ENCODE measurements at places on chromosomes 1 and 21.

DNA sequence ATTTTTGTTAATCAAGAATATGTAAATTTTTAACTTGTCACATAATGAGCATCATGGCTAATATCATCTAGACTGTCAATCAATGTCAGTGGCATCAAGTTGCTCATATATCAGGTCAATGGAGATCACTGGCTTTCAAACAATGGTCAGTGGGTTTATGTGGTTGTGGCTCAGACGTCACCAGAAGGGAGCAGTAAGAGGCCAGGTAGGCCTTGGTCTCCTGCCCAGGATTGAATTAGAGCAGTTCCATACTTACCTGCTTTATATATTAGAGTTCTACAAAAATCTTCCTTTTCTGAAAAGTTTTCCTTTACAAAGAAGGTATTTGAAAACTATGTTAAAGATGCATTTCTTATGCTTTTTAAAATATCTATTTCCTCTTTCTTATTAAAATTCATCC, 206.3 kb upstream of the B3GALT2 start:
- no peak for DNase-seq

DNA sequence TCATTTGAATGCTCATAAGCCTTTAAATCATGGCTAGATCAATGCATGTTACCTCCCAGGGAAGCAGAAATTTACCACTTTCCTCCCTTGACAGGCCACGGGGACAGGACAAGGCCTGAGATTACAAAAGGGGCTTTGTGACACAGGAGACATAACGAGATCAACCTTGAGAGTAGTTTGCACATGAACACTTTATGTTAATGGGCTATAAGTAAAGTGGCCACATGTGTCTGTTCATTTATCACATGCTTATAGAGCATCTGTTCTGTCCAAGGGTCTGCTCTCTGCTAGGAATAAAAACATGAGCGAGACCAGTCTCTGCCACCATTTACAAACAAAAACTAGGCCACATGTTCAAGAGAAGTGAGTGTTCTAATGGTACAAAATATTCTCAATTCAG, 144.1 kb upstream of the C8B start:
- no peak for DNase-seq

DNA sequence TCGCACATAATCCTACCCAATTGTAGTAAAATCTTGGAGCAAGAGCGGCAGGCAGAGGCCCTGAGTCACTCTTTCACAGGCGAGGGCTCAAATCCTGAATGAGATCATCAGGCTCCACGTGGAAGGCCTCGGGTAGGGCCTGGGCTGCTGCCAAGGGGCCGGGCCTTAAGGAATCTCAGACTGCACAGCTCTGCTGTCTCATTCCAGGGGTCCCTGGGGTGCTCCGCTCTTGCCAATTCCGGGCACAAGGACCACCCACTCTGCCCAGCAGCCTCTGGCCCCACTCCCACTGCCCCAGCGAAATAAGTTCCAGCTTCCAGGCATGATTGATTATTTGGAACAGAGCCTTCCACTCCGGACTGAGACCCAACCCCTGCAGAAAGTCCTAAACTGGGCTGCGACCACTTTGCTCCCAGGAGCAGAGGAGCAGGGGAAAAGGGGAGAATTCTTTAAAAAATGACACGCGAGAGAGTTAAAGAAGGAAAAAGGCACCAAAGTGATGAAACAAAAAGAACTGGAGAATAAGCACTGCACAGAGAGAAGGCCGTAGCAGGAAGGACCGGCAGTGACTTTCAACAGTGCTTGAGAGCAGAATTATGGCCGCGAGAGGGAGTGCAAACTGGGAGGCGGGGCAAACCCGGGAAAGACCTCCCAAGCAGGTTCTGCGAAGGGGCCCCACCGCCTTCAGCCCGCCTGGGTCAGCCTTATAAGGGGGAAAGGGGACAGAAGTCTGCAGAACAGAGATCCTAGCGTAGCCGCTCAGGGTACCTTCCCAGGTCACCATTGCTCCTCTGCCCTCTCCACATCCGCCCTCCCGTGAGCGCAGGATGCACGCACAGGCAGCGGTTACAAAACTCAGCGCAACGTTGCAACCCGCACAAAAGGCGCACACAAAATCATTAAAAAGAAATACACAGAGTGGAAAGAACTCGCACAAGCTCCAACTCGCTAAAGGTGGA, 2.0 kb downstream of the ADAMTS1 start:
- DNase-seq = peak; percentile 92

GRCh38 chr1:157429601-157430240, 122.6 kb downstream of the FCRL5 start:
- DNase-seq = peak; percentile 35

DNA sequence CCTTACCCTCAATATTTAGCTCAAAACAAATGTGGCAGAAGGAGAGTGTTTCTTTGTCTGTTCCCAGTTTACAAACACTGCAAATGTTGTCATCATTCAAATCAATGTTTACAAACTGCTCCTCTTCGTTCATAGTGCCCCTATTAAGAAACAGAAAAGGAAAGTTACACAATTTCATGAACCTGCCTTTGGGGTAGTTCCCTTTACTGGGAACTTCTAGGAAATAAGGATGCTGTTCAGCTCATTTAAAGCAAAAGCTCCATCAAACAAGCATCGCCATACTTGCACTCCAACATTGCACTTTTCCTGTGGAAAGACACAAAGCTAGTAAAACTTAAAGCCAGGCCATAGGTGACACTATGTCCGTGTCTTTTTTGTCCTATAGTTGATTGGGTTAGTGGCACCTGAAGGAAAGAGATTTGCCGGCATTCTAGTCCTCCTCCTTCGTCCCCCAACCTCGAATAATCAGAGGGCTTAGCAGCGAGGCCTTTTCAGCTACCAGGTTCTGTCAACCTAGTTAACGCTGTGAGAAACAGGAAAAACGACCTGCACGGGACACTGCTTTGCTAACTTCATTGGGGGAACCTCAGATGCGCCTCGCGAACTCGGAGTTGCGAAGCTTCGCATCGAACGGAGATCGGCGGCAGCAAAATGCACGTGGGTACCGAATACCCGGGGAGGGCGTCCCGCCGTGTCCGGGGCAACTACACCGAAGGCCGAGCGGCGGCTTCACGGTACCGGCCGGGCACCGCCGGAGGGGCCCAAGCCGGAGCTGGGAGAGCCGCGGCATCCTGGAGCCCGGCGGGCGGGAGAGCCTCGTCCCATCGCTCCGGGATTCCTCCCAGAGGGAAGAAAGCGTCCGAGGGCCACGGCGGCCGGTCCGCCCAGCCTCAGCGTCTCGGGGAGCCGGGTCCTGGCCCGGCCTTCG, 706 bp downstream of the C21orf91 start:
- DNase-seq = peak; percentile 29

DNA sequence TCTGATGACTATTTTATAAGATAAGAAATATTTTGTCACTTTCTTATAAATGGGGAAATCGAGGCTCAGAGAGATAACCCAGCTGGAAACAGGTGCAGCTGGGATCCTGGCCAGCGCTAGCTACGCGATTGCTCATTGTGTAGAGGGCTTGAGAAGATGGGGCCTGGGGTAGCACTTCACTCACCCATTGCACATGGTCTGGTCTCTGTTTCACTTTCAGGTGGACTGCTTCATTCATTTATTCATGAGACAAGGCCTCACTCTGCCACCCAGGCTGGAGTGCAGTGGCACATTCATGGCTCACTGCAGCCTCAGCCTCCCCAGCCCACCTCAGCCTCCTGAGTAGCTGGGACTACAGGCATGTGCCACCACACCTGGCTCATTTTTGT, 23.8 kb downstream of the UBE4B start:
- DNase-seq = no peak

DNA sequence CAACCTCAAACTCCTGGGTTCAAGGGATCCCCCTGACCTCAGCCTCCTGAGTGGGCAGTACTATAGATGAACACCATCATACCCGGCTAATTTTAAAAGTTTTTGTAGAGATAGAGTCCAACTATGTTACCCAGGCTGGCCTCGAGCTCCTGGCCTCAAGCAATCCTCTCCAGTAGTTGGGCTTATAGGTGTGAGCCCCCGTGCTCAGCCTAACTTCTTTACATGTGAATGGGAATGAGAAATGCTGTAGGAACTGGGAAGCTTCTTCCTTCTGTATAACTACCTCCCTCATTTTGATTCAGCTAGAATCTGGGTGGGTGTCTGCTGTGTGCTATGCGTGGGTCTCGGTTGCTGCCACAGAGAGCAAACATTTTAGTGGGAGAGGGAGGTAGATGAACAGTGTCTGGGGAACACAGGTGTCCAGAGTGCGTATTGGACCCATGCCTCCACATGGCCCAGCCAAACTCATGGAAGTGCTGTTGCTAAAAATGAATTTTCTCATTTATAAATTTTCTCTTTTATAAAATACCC, 150.6 kb downstream of the NOS1AP start:
- DNase-seq = no peak

GRCh38 chr1:16998589-16998988, 13.1 kb downstream of the ATP13A2 start:
- no peak for DNase-seq

GRCh38 chr1:53328541-53329499, 950 bp upstream of the LRP8 start:
- DNase-seq = no peak

DNA sequence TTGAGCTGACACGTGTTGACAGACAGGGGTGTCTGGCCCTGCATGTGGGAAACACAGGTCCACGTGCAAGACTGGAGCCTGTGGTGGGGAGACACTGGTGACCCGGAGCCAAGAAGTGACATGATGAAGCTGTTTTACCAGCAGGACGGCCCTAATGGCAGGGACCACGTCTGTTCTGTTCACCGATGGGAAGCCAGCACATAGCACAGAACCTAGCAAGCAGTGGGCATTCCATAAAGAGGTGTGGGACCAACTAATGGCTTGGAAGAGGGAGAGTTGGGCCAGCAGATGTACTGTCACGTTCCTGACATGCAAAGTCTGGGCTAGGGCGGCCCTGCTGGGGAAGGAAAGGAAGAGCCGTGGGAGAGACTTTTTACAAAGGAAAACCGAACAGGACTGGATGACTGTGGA, 15.3 kb downstream of the NAV1 start:
- no peak for DNase-seq

GRCh38 chr1:177858332-177858821, 111.5 kb downstream of the SEC16B start:
- no peak for DNase-seq

- no peak for DNase-seq
Measured at GRCh38 chr1:232566093-232566492, 63.8 kb downstream of the SIPA1L2 start.

DNA sequence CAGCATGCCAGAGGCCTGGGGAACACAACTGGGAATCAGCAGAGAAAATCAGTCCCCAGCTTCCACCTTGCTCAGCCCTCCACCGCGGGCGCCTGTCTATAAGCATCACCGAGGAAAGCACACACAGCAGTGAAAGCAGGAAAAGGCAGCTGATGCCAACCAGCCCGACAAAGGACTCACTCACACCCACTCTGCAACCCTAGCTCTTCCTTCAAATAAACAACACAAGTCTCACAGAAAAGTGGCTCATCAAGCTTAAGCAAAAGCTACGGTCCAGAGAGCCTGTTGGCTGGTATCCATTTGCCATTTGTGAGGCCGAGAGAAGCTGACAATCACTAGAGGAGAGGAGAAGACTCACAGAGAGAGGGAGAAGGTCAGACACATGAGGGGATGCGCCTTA, 27.1 kb downstream of the MRAP start:
- DNase-seq = no peak

DNA sequence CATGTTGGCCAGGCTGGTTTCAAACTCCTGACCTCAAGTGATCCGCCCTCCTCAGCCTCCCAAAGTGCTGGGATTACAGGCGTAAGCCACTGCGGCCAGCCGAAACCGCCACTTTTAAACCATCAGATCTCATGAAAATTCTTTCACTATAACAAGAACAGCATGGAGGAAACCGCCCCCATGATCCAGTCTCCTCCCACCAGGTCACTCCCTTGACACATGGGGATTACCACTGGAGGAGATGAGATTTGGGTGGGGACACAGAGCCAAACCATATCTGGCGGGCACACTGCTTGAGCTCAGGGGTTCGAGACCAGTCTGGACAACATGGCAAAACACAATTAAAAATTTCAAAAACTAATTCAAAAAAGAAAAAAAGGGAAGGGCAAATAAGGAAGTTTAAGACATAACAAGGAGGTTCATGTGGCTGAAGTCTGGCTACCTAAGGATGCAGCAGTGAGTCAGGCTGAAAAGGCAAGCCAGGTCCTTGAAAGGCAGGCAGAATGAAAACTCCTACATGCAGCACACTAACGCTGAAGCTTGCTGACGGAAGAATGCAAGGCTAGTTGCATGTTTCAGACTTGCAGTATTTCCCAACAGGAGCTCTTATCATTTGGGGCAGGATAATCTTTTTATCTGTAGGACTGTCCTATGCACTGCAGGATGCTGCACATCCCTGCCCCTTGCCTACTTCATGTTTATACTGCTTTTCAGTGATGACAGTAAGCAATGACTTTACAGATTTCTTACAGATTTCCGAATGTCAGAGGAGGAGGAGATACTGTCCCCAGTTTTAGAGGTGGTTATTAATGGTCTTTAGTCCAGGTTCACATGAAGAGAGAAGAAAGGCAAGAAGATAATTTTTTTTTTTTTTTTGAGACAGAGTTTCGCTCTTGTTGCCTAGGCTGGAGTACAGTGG, 49.3 kb downstream of the FBXO42 start:
- DNase-seq = no peak

DNA sequence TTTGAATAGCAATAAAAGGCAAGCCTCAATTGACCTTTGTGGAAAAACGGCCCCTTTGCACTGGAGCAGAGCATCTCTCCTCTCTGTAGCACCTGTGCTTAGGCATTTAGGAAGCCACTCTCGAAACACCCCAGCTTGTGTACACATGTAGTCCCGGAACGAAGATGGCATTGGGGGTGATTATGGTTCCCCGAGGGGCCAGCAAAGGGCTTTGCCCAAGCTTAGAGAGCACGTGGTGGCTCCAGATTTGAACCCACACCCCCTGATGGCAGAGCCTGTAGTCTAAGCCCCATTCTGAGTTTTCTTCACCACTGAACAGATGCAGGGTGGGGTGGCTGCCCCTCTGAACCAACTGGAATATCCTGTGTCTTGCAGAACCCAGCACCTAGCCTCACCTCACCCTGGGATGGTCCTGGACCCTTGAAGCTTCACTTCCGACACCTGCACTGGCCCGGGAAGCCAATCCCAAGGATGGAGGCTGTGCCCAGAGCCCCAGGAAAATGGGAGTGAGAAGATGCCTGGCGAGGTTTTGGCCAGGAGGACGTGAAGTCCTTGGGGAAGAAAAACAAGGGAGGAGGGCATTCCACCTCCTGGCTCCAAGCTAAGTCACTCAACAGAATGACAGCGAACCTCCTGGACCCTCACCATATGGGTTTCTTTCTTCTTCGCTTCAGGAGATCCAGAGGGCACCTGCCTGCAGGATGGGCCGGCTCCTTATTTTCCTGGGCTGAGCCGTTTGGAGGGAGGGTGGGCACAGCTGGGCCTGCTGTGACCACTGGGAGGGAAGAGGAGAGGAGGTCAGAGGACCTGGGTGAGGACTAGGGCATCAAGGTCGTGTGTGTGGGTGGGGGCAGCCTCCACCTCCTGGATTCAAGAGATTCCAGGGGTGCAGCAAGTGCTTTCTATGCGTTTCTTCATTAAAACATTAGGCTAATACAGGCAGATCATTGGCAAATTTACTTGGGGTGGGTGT, 37.7 kb downstream of the IGFN1 start:
- no peak for DNase-seq

DNA sequence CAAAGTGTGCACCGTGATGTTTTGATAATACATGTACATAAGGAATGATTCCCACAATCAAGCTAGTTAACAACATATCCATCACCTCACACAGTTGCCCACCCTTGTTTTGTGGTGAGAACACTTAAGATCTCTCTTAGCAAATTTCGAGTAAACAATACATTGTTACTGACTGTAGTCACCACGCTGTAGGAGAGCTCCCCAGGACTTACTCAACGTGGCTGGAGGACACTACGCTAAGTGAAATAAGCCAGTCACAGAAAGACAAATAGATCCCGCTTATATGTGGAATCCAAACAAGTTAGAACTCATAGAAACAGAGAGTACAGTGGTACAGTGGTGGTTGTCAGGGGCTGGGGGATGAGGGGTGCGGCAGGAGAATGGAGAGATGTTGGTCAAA, 24.8 kb downstream of the GPR137B start:
- DNase-seq = no peak
